Panc1 (cell line): ENCODE measurements at places on chromosomes 3 and 15.
A peak's percentile ranks its signal among the peaks of the same experiment; 100 is the strongest.

DNA sequence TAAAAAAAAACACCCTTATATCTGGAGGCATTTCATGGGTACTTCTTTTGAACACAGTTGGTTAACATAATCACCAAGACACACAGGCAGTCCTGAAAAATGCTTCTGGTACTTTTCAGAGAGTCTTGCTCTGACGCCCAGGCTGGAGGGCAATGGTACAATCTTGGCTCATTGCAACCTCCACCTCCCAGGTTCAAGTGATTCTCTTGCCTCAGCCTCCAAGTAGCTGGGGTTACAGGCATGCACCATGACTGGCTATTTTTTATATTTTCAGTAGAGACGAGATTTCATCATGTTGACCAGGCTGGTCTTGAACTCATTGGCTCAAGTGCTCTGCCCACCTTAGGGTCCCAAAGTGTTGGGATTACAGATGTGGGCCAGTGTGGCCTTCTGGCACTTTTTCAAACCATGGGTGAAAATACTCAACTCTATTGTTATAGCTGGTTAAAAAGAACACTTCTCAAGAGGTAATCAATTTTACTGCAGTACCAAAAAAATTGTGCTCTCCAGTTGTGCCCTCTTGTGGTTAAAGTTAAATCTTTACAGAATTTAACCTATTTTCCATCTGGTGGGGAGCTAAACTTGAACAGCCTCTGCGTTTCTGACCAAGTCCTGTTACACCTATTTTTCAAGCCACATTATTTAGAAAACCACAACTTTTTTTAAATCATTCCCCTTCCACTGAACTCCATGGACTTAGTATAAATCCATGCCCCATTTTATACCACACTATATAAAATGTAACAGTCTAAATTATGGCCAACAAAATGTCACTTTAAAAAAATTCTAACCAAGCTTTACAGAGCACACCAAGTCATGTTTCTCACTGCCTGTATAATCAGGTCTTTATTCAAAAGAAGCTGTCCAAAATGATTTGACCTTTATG, 1.2 kb upstream of the SNAPC5 start:
- DNase-seq, result no peak

DNA sequence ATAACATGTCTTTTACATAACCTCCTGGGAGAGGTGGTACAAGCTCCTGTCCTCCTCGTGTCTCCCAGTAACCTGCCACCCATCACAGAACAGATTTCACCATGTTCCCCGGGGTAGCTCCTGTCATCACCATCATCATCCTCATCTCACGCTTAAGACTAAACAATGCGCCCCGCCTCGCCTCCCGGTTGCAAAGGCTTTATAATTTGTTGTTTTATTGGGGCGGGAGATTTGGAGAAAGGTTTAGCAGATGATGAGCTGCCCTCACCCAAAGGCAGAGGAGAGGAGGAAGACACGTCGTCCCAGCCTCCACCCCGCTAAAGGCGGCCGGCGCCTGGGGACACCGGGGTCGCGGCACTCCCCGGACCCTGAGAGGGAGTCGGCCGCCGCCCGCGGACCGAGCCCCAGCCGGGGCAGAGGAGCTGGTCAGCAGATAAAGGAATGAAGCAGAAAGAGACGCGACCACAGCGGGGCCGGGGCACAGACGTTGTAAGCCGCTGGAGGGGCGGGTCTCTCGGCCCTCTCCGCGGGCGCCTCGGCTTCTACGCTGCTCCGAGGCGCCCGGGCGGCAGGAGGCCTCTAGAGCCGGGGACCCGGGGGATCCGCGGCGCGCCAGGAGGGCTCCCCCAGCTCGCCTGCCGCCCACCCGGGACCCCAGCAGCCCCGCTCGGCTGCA, 589 bp downstream of the HERC1 start:
- no peak for DNase-seq

- no peak for DNase-seq
These were observed 667.4 kb downstream of the NTRK3 start for GRCh38 chr15:87589134-87589533.

- DNase-seq, result no peak
These were observed 144.1 kb upstream of the RASGRP1 start for GRCh38 chr15:38708672-38709180.

- DNase-seq, result no peak
These were observed 9.8 kb upstream of the CNTN3 start for GRCh38 chr3:74624301-74624700.

DNA sequence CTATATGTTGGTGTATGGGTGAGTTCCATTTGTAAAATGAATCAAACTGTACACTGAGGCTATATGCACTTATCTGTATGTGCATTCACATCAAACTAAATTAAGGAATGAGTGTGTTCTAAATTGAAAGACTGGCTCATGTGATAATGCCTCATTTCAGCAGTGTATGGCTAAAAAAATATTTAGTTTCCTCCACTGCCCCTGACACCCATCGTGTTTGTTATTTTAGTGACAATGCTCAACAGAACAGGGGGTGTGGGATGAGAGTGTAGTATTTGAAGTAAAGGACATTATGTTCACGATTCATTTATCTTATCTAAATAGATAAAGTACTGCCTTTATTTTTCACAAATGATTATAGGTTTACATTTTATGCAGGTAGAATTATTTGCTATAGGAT, 301.1 kb upstream of the ARPP21 start:
- DNase-seq, result no peak

DNA sequence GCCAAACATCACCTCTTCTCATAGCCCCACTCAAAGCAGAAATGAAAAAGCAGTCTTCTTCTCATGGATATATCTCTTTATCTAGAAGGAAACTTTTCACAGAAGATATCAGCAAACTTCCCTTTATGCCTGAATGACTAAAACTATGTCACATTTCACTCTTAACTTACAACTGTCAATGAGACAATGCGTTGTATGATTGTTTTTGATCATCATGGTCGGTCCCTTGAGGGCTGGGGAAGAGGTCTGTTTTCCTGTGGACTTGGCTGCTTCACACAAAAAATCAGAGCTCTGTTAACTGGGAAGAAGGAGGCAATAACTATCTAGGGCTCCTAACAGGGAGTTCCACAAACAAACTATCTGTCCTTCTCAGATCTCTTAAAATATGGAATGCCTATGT, 5.1 kb downstream of the NLGN1 start:
- no peak for DNase-seq

- DNase-seq, result no peak
These were observed 81.0 kb upstream of the BNC1 start for GRCh38 chr15:83365370-83365938.

GRCh38 chr15:98518823-98519561, 129.3 kb upstream of the IGF1R start:
- DNase-seq, result peak; percentile 33

GRCh38 chr3:54965746-54966145, 37.9 kb upstream of the LRTM1 start:
- no peak for DNase-seq

GRCh38 chr3:13565581-13566452, 16.9 kb downstream of the FBLN2 start:
- no peak for DNase-seq

DNA sequence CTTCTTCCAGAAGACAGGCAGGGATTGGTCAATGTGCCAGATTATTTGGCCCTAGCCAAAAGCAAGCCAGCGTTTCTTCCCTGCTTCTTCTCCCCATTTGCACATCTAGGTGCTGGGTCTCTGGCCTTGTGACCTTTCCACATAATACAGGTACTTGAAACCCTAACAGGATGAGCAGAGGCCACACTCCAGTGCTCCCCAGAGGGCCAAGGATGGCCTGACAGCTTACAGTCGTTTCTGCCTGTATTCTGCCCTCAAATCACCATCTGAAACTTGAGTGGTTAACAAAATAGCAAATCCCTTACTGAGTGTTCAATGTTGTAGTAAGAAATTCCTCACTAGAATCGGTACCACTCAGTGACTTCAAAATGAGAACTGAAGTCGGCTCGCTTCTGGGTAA, 29.1 kb downstream of the MKRN2 start:
- DNase-seq, result no peak

GRCh38 chr15:39400821-39401550, 179.9 kb upstream of the THBS1 start:
- DNase-seq, result no peak

DNA sequence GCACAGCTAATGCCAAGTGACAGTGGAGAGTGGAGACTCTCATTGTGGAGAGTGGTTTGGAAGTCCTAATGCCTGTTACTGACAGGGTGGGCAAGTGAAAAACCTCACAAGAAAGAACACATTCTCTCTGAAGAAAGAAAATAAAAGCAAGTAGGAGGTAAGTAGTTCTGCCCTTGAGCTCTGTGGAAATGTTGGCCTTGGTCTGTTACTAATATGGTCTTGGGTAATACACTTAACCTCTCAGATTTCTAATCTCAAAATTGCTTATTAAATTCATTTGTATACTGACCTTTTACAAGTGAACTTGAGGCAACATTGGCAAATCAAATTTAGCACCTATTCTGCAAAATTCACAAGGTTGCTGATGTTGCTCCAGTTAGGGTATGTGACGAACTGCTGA, 291.6 kb upstream of the CBLB start:
- no peak for DNase-seq

GRCh38 chr15:66021496-66022162, 152.3 kb downstream of the RAB11A start:
- DNase-seq, result no peak
